Stimulated activated naive B cell treated with anti-CD40 and anti-IgM and Interleukin-4, amounts not matched to agents 10 μg/mL and 1 μg/mL and 100 μg/mL, for 72 hours (primary cell): ENCODE measurements at places on chromosomes 3 and 15.

GRCh38 chr3:189714991-189715961 is 84.1 kb downstream of the TP63 start:
- no peak for DNase-seq

DNA sequence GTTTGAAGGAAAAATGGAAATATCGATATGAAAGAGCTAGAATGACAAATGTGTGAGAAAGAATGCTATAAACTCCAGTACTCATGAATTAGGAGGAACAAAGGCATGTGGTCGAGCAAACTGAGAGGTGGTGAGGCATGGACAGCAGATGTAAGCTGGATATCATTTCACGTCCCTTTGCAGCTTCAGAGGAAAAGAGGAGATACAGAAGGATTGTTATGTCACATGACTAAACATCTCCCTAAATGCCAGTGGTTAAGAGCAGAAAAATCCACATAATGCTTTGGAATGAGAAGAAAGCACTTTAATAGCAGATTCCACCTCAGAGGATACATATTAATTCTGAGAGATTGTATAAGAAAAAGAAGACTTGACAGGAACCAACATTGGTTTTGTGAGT is 248.7 kb downstream of the ZIC4 start:
- DNase-seq = no peak

DNA sequence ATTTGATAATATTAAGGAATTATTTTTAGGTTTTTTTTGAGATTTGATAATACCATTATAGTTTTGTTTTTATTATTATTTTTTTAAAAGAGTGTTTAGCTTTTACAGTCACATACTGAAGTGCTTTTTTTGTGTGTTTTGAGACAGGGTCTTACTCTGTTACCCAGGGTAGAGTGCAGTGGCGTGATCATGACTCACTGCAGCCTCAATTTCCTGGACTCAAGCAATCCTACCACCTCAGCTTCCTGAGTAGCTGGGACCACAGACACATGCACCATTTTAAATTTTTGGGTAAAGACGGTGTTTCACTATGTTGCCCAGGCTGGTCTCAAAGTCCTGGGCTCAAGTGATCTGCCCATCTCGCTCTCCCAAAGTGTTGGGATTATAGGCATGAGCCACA is 73.0 kb downstream of the SUMF1 start:
- no peak for DNase-seq

DNA sequence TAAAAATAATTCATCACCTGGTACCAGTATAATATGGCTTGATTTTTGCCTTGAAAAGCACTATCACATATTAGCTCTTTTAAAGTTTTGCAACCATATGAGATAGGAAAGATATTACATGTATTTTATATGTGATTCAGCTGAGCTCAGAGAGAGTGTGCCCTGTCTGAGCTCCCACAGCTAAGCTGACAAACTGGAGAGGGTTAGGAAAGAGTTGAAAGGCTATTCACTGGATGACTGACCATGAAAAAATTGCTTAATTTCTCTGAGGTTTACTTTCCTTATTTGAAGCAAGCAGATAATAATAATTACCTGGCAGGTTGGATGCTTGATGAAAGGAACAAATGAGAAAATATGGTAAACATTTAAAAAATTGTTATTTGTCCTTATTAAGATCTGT is 97.4 kb upstream of the CCDC80 start:
- no peak for DNase-seq

- DNase-seq = no peak
Measured at GRCh38 chr3:63774781-63775180, 44.3 kb upstream of the C3orf49 start.

DNA sequence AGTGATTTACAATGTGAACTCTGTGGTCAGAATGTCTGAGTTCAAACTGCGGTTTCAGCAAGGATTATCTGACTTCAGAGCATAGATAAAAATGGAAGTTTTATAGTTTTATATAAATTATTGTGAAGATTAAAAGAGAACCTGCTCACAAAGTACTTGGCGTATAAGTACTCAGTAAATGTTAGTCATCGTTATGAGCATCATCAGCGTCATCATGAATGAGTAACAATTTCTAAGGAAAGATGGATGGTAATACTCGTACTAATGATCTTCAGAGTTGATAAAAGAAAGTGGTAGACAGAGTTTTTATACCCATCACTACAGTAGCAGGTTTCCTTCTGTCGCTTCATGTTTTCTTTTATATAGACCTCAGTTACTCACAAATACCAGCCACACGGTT is 341.8 kb downstream of the RAP2B start:
- DNase-seq = no peak

DNA sequence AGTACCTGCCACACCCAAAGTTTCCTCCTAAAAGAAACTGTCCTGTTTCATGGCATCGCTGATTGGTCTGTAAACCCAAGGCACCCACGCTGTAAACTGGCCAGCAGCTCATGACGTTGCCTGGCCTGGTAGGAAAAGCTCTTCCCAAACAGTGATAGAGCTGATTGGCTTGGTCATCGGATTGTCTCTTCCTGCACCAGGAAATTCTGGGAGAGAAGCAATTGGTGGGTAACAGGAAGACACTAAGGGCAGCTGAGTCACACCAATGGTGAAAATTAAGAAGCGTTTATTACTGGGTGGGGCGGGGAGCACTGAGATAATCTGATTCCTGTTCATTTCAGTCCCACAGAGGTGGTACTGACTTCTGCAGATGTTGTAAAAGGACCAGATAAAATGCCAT is 31.0 kb downstream of the KLHL6 start:
- DNase-seq = no peak

- peak; percentile 9 for DNase-seq
Measured at GRCh38 chr3:58994746-58995330, 55.0 kb downstream of the CFAP20DC start.

- DNase-seq = no peak
Measured at GRCh38 chr3:169758359-169758994, 6.4 kb downstream of the TERC start.

DNA sequence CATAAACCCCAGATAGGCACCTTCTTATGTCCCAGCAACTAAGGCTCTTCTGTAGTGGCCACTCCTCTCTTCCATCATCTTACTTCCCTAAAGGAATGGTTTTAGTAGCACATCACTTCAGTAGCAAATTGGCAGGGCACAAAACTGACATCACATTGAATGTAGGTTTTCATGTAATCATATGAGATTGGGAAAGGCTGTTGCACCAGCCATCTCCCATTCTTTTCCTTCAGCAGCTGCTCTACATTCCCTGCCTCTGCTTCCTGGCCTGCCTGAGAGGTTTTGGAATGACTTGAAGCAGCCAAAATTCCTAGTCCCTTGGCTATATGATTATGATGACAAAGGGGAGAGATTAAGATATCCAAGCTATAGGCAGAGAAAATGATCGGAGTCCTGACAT is 36.5 kb downstream of the NSUN3 start:
- DNase-seq = no peak

DNA sequence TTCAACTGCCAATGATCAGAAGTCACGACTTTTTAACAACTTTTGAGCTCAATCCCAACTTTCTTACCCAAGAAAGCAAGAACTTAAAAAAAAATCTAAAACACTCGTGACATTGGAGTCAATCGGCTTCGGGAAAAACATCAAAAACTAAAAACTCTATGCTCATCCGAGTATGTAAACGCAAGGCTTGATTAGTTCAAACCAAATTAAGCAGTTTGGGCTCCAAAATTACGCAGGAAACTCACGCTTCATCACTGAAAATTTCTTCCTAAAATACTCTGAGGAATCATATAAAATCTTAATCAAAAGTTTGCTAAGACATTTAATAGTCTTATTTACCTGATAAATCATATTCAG is 1.6 kb downstream of the TRA2B start:
- DNase-seq = no peak

DNA sequence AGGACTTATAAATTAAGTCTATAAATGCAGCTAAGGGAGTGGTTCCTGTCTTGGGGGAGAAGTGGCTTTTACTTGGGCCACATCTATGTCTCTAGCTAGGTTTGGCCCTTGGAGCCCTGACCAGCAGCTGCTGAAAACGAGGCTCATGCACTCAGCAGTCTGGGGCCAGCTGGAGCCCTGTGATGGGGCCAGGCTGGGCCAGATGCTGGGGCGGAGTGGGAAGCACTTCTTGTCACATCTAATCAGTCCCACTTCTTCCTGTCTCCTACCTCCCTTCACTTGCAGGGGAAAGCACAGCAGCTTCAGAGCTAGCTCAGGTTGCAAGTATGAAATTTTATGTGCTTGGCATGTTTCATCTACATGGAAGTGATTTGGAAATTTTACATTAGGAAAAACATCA is 209.9 kb upstream of the ROPN1 start:
- no peak for DNase-seq

DNA sequence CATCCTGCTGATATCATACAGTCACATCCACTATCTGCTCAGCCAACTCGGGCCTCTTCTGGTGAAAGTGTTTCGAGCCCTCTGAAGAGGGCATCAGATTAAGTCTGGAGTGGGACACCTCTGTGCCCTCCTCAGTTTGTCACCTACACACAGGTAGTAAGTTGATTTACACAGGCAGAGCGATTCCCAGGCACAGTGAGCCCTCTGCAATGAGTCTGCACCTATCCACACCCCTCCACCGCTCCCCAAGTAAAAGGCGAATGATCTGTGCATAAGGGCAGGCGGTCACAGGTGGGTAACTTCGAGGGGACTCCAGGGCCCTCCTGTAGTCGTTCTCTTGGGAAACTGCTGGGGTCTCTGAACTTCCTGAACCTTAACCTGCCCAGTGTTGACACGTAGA is 152.0 kb downstream of the ATP10A start:
- no peak for DNase-seq

DNA sequence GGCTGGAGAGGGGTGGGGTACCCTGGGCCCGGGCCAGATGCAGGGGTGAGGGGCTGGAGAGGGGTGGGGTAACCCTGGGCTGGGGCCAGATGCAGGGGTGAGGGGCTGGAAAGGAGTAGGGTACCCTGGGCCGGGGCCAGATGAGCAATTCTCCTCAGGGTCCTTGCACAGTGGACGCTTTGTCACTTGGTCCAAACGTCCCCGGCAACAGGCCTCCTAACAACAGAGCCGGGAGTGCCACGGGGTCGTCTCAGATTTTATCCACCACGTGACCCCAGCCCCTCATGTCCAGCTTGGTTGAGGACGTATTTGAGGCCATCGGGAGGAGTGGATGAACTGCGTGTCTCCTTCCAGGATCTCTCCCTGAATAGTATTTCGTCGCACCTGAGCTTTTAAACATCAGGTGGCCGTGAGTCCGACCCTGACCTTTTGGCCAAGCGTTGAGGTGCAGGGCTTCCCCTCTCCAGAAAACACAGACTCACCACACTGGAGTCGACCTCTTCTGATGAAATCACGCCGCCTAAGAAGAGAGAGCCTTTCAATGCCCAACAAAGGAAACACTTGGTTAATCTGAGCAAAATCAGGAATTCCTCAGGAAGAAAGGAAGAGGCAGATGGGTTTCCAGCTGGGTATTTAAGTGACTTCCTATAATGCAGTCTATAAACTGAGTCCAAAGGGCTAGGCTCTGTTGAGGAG is 12.8 kb upstream of the LRRC15 start:
- DNase-seq = no peak

- no peak for DNase-seq
Measured at GRCh38 chr3:184525337-184526087, 36.1 kb upstream of the EPHB3 start.

- DNase-seq = no peak
Measured at GRCh38 chr15:59636184-59636583, 21.1 kb downstream of the GTF2A2 start.

DNA sequence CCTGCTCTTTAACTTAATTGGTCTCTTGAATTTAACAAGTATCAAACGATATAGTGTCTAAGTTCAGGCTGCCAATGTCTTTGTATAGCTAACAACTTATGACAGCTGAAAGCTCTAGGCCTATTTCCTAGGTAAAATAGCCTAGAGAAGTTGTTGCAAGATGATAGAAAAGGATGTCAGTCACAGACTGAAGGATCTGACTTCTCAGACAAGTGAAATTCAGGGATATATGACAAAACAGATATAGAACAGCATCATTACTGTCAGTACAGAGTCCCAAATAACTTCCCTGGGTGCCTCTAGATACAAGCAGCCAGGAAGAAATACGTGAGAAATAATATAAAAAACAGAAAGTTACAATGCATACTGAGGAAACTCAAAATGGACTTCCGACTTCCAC is 26.7 kb downstream of the C3orf70 start:
- no peak for DNase-seq

GRCh38 chr3:105938806-105939205 is 70.0 kb upstream of the CBLB start:
- no peak for DNase-seq

- DNase-seq = no peak
Measured at GRCh38 chr3:169295912-169296570, 367.5 kb downstream of the MECOM start.

- DNase-seq = no peak
Measured at GRCh38 chr3:5292512-5292911, 105.0 kb downstream of the EDEM1 start.

- no peak for DNase-seq
Measured at GRCh38 chr15:24857763-24858162, 97.0 kb upstream of the SNRPN start.

GRCh38 chr3:17065881-17066280 is 181.1 kb downstream of the PLCL2 start:
- DNase-seq = no peak

DNA sequence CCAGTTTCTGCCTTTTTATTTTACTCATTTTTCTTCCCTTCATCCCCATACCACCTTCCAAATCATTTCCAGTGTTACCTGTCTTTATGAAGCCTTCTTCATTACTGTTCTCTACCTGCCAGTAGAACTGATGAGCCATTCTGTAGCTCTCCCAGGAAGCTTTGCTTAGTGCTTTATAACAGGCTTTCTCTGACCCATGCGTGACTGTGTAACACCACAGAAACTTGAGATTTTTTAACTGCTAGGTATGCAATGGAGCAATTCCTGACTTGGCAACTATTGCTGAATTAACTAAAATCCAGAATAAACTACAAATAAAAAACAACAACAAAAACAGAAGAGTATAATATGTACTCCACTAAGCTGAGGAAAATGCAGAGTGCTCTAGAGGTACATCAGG is 289.2 kb downstream of the ROBO1 start:
- no peak for DNase-seq

DNA sequence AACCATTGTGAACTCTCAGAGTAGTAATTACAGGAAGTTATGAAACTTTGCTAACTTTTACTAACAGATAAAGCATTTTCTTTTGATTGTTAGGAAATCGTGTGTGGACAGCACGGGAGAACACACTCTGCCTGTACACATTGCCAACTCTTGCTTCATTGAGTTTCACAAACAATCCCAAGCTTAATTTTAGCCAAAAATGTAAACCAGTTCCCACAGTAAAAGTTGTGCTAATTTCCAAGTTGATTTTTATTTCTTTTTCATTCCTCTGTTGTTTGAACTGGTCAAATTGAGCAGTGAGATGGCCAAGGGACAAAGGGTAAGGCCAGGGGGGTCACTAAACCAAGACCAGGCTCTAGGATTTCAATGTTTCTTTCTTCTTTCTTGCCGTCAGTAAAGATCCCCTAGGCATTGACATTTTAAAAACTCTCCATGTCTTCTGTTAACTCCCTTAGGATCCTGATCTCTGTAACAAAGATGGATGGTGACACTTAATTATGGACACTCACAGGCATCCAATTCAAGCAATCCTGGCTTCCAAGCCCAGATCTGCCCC is 414.9 kb downstream of the RBMS3 start:
- no peak for DNase-seq

GRCh38 chr3:138985932-138986331 is 20.1 kb downstream of the PRR23A start:
- no peak for DNase-seq

- no peak for DNase-seq
Measured at GRCh38 chr3:113097960-113098447, 107.2 kb downstream of the GTPBP8 start.
